Activated CD8-positive, alpha-beta memory T cell treated with anti-CD3 and anti-CD28 coated beads for 1 hour (primary cell): ENCODE measurements at places on chromosomes 1 and 21.

GRCh38 chr1:176670853-176671252 lies 207.9 kb downstream of the PAPPA2 start:
- no peak for DNase-seq

DNA sequence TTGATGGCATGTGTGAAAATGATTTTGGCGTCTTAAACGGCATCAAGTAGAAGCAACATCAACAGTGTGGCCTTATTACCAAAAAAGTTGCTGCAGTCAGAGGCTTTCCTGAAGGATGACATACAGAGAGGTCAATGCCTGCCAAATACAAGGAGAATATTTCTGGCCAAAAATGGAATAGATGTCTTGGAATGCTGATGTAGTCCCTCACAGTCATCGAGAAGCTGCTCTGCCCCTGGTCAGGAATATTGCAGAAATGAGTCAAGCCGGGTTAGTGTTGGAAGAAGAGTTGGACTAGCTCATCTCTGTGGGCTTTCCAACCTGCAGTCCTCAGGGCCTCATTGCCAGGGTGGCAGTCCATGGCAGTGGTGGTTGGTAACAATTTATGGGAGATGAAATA lies 42.1 kb downstream of the NOS1AP start:
- no peak for DNase-seq

- no peak for DNase-seq
Measured at GRCh38 chr1:169726851-169727250, 7.0 kb downstream of the SELE start.

DNA sequence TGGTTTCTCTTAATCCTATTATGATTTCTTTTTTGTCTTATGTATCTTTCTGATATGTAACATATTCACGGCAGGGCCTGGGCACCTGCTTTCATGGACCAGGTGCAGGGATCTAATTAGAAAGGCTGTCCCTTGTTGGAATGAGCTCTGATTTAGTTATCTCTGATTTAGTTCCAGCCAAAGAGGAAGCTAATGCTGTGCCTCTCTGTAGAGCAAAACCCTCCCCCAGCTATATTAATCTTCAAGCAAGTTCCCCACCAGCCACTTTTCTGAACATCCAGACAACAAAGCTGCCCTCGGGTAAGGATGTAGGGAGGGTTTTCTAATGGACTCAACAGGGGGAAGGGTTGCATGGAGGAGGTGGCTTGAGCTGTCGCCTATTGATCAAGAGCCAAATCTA lies 6.1 kb downstream of the TSACC start:
- no peak for DNase-seq

DNA sequence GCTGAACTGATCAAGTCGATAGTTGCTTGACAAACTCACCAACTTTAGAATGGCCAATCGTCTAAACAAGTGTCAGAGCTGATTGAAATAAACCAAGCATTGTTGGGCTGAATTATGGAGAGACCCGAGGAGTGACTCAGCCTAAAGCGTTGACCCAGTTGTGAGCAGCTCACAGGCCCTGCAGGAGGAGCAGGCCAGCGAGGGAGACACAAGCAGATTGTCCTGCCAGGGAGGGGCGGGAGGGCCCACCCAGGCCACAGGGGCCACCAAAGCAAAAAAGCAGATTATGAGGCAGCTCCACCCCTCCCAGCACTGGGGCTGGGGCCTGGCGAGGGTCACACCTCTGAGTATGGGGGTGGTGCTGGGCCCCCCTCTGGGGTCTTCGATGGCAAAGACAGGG lies 10.1 kb upstream of the MATN1 start:
- no peak for DNase-seq

GRCh38 chr1:73617145-73617544 lies 580.8 kb downstream of the LRRIQ3 start:
- no peak for DNase-seq

- DNase-seq: no peak
Measured at GRCh38 chr1:116827607-116828105, 73.4 kb downstream of the CD2 start.

GRCh38 chr21:39845571-39846130 lies 21.6 kb upstream of the PCP4 start:
- no peak for DNase-seq

DNA sequence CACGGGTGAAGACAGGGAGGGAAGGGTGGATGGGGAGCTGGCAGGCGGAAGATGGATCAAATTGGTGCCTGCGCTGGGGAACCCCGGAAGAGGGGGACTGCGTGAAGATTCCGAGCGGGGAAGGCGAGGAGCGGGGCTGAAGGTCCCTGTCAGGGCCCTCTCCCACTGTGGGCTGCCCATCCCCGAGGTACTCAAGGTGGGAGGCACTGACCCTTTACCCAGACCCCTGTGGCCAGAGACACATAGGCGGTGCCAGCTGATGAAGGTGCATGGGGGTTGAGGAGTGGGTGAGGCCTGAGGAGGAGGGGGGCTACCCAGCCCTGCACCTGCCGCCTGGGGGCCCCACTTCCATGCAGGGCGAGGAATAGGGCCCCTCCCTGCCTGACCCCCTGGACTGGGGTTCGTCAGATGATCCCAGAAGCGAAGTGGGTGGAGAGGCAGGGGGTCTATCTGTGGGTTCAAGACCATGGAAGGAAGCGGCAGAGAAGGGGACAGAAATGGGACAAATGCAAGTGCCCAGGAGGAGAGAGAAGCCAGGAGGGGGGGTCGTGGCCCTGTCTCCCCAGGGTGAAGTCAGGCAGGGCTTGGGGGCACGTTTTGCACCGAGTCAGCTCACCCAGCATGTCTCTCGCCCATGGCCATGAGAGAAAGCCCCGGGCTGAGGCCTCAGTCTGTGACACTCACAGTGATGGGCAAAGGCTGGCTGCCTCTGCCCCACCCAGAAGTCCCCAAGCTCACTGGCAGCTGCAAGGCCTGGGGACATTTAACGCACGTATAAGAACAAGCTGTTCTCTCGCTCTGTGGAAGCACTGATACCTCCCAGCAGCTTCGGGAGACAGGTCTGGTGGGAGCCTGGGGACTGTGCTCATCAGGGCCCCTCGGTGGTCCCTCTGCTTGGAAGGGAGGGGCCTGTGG lies 7.0 kb upstream of the MMEL1 start:
- DNase-seq: no peak
